ENCODE measurements at places on chromosomes 16 and 17.
A peak's percentile ranks its signal among the peaks of the same experiment; 100 is the strongest.

GRCh38 chr16:25110387-25110947 lies 1.1 kb upstream of the LCMT1 start:
- DNase-seq: no peak

DNA sequence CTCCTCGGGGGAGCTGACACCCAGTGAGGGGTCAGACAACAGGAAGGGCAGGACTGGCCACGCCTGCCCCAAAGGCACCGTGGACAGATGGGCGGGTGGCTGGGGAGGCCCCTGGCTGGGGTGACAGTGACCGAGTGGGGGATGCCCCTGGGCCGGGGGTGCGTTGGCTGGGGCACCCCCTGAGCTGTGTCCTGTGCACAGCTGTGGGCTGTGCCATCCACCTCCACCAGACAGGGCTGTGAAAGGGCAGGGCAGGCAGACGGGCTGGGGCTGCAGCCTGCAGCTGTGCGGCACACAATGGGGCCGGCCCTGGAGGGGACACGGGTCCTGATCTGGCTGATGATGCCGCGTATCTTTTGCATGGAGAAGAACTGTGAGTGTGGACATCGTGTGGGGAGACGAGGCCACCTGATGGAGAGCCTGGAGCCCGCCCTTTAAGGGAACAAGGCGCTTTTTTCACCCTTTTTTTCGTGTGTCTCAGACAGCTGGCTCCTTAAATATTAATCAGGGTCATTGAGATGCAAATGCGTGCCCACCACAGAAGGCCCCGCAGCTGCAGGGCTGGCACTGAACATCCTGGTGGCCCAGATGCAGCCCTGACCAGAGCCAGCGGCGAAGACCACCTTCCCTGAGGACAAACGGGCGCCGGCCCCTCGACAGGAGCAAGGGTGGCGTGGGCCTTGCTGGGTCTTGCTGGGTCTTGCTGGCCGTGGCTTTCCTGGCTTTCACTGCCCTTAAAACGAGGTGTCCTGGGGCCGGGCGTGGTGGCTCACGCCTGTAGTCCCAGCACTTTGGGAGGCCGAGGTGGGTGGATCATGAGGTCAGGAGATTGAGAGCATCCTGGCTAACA lies 42.4 kb upstream of the GNG13 start:
- no peak for DNase-seq

GRCh38 chr17:45997624-45998023 lies 1.4 kb upstream of the STH start:
- DNase-seq: no peak

- no peak for DNase-seq
These were observed 76.9 kb upstream of the CNEP1R1 start for GRCh38 chr16:49947907-49948678.

- DNase-seq: no peak
These were observed 2.1 kb downstream of the PIK3R6 start for GRCh38 chr17:8865385-8865784.

DNA sequence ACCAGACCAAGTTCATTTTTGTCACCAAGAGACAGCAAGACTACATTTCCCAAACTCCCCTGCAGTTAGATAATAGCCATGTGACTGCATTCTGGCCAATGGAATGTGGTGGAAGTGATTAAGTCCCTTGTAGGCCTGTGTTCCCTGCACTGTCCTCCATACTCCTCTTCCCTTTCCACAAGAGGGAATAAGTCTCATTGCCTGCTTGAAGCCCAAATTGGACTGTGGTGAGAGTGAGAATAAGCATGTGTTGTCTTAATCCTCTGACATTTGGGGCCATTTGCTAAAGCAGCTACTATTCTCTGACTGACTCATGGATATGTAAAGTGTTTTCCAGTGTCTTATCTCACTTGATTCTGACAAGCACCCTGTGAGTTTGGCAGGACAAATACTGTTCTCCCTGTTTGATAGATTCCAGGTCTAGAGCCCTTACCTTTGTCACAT lies 20.7 kb downstream of the PIK3R6 start:
- no peak for DNase-seq

GRCh38 chr16:31128711-31129567 lies 6.6 kb downstream of the PRSS8 start:
- DNase-seq: peak; percentile 58

DNA sequence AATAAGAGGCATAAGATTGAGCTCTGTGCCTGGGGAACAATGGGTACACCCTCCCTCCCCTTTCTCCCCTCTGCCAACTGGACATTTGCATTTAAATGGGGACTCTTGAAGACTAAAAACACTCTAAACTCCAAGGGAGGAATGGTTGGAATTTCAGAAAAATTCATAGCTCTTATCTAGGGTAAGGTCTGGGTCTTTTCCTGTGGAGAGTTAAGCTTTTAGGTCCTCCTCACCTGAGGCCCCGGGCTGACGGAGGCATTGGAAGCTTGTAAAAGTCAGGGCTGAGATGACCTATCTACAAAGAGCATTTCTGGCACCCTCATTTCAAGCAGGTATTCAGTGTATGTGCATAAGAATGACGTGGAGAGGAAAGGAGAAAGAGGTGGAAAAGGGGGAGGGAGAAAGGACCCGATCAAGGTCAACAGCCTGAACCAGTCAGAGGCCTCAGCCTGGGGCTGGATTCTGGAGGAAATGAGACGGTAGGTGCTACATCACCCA lies 78.0 kb downstream of the RAP1GAP2 start:
- no peak for DNase-seq

DNA sequence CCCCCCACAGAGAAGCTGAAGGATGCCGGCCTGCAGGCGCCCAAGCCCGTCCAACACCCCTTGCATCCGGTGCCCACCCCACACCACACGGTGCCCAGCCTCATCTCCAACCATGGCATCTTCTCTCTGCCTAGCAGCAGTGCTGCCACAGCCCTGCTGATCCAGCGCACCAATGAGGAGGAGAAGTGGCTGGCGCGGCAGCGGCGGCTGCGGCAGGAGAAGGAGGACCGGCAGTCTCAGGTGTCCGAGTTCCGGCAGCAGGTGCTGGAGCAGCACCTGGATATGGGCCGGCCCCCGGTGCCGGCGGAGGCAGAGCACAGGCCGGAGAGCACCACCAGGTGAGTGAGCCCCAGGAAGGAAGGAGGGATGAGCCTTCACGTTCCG lies 31.5 kb downstream of the GINS2 start:
- DNase-seq: no peak

DNA sequence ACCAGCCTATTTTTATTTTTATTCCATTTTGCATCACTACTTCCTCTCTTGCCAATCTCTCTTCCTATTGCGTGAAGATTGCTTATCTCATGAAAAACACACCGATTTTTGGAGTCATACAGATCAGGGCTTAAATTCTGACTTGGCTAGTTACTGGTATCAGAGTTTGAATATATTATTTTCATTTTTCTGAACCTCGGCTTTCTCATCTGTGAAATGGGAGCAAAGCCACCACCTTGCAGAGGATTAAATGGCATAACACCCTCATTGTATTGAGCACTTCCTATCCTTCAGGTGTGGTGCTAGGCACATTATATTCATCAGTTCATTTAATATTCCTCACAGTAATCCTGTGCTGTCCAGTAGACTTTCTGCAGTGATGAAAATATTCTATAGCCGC lies 208.8 kb downstream of the HAPSTR1 start:
- DNase-seq: no peak

GRCh38 chr16:85193115-85193493 lies 80.8 kb upstream of the CIBAR2 start:
- no peak for DNase-seq

- no peak for DNase-seq
These were observed 272.8 kb upstream of the KCNJ16 start for GRCh38 chr17:69802045-69802740.

GRCh38 chr17:3512505-3513171 lies 36.8 kb downstream of the ASPA start:
- no peak for DNase-seq

DNA sequence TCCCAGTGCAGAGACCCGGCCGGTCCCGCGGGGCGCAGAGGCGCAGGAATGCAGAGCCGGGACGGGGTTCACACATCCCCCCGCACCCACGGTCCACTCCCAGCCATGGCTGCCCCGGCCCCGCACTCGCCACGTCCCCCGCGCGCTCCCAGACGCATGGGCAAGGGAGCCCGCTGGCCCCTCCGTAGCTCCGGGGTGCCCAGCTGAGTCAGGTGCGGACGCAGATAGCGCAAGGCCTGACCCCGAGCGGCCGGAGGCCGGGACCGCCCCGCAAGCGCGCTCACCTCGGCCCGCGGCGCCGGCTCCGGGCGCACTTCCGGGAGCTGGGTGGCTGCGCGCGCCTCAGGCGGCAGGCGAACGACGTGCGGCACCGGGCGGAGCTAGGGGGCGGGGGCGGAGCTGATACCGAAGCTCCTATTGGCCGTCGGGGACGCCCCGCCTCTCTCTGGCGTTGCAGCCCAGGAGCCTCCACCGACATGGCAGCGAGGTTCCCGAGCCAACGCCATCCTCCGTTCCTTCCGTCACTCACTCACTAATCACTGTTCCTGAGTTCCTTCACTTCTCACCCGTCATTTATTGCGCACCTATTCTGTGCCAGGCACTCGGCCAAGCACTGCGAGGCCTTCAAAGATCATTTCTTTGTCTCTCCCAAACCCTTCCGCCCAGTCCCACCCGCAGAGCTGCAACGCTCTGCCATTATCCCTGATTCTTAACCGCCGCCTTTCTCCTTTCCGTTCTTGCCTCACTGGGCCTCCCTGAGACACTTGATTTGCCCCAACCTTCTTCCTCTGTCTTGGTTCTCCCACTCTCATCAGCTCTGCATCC lies at the start of gene ZNF18:
Gene ZNF18, minus strand, starts transcription at position 329 of the 825 bp plus-strand sequence. CDS start 4,646 bp downstream, outside the sequence.
- peak; percentile 97 for DNase-seq

DNA sequence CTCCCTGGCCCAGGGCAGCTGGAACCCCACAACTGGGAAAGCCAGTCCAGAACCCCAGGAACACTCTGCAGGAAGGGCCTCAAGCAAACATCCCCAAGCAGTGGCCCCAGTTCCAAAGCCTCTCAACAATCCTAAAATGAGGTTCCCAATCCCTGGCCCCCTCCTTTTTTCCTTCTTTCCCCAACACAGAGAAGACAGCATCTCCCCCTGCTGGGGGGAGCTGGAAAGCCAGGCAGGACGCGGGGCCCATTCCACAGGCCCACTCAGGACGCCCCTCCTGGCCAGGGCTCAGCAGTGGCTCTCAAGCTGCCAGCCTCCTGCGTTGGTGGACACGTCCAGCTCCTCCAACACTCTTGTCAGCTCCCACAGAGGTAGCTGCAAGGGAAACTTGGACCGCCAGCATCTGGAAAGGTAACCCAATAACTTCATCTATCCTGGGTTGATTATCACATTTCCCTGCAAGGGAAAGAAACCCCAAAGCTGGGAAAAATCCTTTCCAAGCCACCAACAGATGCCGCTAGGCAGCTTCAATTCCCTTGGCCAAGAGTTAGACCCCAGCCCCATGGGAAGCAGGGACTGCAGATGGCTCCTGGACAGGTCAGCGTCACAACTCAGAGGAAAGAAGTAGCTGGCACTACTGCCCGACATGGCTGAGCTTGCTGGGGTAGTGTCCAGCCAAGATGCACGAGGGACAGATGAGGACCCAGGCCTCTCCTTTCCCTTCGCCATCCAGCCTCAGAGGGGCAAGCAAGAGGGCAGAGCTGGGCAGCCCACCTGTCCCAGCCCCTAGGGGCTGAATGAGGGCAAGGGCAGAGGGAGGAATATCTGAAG lies 7.6 kb downstream of the HDAC5 start:
- DNase-seq: peak; percentile 35

- no peak for DNase-seq
These were observed 7.6 kb upstream of the HNF1B start for GRCh38 chr17:37752482-37752881.

DNA sequence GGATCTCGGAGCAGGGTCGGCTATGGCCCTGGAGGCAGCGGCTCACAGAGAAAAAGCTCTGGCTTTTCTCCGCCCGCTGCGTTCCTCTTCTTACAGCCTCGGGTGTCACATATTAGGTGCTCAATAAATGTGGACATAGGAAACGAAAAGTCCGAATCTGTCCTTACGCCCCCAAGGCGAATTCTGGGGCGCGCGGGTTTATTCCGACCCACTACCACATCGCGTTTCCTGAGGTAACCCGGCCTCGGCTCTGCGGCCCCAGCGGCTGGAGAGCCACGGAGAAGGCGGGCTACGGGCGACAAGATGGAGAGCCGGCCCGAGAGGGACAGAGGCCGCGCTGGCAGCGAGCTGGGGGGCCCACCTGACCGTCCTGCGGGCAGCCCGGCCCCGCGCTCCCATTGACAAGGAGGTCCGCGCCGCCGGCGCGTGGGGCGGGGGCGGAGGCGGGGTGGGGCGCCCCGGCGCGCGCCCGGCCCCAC lies 573 bp upstream of the GNAO1 start:
- DNase-seq: no peak

DNA sequence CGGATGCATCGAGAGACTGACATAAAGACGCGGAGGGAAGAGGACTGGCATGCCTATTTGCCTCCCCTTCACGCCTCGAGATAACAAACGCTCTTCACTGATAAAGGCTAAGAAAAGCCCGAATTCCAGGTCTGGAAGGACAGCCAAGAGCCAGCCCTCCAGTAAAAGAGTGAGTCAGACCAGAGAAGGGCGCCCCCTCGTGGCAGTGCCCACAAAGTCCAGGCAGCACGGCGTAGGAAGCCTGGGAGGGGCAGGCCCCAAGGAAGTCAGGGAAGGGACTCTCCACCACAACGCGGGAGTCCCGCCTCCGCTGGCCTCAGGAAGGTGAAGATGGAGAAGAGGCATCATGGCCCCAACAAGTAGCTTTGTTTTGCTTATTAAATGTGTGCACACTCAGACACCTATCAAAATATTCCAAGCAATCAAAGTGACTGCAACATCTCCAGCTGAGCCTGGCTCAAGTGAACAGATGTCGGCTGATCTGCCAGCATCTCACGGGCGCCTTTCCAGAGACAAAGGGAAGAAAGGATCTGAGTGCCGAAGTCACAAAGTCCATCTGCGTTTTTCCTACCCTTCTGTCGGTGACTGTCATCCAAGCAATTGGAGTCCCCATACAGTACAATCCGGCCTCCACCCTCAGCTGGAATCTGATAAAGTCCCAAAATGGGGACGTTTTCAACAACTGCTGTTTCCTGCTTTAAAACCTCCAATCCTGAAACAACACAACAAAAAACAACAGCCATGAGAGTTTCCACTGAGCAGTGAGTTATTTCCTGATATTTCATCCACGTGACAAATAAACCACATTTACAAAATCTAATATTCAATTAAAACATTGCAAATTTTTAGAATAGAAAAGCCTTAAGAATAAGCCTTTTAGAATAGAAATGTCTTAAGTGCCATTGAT lies 20.4 kb upstream of the SLC38A8 start:
- peak; percentile 35 for DNase-seq

- DNase-seq: no peak
These were observed 17.9 kb downstream of the MYO18A start for GRCh38 chr17:29162082-29162908.

- DNase-seq: no peak
These were observed 15.9 kb downstream of the CHAD start for GRCh38 chr17:50452630-50453300.
